AG09309 (cell line): ENCODE measurements at places on chromosomes 11 and 22.

DNA sequence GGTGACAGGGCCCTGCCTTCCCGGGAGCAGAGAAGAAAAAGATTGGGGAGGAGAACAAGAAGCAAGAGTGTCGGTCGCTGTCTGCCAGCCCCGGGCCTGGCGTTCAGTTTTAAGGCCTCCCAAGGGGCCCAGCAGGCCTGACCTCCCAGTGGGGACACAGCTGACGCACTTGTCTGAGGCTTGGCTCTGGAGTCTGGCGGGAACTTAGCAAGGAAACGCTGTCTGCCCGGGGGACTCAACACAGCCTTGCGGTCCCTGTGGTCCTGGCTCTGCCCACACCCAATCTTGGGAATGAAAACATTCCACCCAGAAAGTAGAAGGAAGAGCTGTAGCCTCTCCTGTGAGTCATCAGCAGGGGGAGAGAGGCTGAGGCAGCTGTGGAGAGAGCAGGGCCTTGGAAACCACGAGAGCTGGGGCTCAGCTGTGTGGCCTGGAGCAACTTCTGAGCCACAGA is 54.4 kb downstream of the TRAF6 start:
- DNase-seq, result peak; percentile 97

- no peak for DNase-seq
Observed at GRCh38 chr11:125070699-125071254, 7.7 kb downstream of the SLC37A2 start.

DNA sequence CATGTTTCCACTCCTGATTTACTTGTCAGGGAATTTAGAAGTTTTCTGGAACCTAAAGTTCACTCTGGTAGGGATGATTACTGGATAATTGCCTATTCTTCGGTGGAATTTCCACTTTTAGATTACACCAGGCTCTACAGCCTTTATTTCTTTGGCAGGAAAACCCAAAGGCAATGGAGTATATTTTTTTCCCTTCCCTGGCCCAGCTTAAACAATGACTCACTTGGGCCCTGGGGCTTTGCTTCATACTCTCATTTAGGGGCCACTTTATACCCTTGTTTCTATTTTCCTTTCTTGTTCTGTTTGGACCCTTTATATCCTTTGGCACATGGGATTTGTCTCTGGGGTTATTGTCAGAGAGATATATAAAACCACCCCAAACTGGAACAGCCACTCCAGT is 114.7 kb downstream of the CSTPP1 start:
- no peak for DNase-seq

DNA sequence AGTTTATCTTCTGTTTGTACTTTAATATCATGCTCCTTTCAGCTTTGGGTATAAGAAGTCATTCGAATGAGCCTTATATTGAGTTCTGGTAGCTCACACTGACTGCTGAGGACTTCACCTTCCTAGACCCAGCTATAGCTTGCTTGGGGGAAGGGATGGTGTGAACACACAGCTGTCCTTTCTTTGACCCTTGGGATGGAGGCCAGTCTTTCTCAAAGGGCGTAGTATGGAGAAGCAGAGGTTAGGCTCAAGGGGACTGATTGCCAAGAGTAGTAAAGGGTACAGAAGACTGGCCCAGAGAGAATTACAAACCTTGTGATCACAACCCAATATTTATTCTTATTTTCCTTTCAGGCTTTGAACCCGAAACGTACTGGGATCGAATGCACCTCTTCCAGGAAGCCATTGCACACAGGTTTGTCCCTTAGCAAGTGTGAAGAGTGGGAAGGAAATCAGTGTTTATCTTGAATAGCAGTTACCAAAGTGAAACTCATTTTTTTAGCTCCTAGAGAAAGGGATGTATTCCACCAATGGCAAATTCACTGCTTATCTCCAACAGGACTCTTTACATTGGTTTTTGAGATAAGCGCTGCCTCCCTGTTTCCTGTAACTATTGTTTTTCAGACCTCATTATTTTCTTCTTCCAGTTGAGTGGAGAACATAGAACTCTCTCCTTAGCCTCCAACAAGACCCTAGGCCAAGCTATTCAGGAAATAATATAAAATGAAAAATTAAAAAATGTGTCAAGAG is 42.8 kb upstream of the YWHAH start:
- DNase-seq, result no peak

GRCh38 chr11:27777033-27777432 is 76.8 kb upstream of the BDNF start:
- DNase-seq, result no peak

GRCh38 chr11:126755526-126755925 is 245.0 kb downstream of the KIRREL3 start:
- no peak for DNase-seq

DNA sequence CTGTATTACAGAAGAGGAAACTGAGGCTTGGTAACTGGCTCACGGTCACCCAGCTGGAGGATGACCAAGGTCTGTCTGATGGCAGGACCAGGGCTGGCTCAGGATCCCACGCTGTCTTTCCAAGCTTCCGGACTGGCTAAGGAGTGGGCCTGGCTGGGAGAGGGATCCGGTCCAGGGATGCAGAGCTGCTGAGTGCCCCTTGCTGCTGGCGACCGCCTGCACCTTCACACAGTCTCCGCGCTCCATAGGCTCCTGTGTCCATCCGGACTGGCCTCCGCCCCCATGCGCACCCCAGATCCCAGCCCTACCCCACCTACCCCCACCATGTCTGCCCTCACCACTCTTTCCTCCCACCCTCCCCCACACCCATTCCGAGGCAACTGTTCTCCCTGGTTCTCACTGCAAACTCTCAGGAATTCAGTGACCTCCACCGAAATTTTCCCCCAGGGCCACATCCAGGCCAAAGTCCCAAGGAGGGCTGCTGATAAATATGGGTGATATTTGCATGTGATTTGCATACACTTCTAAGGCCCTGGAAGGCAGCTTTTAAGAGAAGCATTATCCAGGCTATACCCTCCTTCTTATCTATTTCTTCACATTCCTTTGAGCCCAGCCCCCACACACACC is 48.5 kb upstream of the SLC35C1 start:
- no peak for DNase-seq

GRCh38 chr11:45304992-45305335 is 18.8 kb upstream of the SYT13 start:
- no peak for DNase-seq
